Effector memory CD8-positive, alpha-beta T cell (primary cell): ENCODE measurements at places on chromosomes 1 and 21.
A peak's percentile ranks its signal among the peaks of the same experiment; 100 is the strongest.

GRCh38 chr1:70990469-70991253 lies 57.0 kb downstream of the PTGER3 start:
- H3K27me3 ChIP-seq: no peaks in the 10 kb centered on the region
- H3K27ac ChIP-seq: no peak overlapping the region
- no peaks in the 10 kb centered on the region for H3K36me3 ChIP-seq

DNA sequence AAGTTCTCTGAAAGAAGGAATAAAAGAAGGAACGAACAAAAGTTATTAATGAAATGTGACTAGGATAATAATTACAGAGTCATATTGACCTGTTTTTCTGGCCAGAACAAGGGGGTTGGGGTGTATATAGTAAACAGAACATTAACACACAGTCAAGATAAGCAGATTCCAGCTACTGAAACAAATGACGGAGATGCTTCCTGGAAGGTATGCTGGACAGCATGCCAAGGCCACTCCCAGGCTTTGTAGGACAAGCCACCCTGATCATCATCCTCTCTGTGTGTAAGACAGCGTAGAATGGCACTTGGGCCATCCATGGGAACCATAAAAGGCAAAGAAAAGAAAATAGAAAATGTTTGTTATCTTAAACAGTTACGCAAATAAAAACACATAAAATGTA lies 120.7 kb downstream of the TGFBR3 start:
- peak overlapping the region; percentile 81 for H3K27ac ChIP-seq
- no peak overlapping the region for H3K4me3 ChIP-seq
- H3K36me3 ChIP-seq: peaks cover 13% of the 10 kb centered on the region
- DNase-seq: no peak
- no peaks in the 10 kb centered on the region for H3K27me3 ChIP-seq

DNA sequence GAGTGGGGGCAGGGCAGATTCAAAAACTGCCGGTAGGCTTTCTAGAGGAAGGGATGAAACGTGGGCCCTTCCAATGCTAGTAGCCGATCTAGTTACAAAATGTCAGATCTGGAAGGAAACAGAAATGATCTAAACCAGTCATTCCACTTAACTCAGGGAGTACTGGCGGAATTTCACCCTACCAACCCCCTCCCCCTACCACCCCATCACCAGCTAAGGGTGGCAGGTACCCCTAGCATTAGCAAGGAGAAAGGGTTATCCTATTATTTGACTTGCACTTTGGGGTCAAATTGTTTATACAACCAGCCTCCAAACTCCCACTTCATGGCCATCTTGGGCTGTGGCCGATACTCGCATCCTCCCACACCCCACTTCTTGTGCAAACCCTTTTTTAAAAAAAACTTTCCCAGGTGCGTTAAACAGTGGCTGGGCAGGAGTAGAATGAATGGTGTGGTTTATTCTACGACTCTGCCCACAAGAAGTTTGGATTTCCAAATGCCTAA lies 644 bp upstream of the MRPL24 start:
- DNase-seq: no peak
- H3K27me3 ChIP-seq: no peaks in the 10 kb centered on the region
- peaks cover 34% of the 10 kb centered on the region for H3K36me3 ChIP-seq
- peak overlapping the region; percentile 95 for H3K4me3 ChIP-seq
- peaks cover 39% of the 10 kb centered on the region for H3K4me1 ChIP-seq

GRCh38 chr1:178752891-178753290 lies 27.8 kb downstream of the RALGPS2 start:
- H3K36me3 ChIP-seq: no peaks in the 10 kb centered on the region
- no peaks in the 10 kb centered on the region for H3K27me3 ChIP-seq
- DNase-seq: no peak
- no peak overlapping the region for H3K4me3 ChIP-seq

DNA sequence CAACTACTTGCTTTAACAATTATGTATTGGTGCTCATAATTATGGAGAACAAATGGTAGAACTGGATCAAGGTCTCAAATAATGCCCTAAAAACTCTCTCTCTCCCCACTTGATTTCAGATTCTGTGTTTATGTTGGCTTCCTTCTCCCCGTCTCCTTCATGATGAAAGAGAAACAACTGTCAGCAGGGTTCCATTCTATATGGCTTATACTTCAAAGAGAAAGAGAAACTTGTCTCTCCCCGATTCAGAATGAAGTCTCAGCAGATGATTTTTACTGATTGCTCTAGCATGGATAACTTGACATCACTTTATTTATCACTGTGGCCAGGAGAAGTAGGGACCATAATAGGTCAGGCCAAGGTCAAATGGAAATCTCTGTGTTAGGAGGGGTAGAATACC lies 575.6 kb downstream of the AGBL4 start:
- H3K27ac ChIP-seq: no peak overlapping the region
- H3K4me1 ChIP-seq: no peaks in the 10 kb centered on the region
- no peak overlapping the region for H3K4me3 ChIP-seq
- no peak for DNase-seq

DNA sequence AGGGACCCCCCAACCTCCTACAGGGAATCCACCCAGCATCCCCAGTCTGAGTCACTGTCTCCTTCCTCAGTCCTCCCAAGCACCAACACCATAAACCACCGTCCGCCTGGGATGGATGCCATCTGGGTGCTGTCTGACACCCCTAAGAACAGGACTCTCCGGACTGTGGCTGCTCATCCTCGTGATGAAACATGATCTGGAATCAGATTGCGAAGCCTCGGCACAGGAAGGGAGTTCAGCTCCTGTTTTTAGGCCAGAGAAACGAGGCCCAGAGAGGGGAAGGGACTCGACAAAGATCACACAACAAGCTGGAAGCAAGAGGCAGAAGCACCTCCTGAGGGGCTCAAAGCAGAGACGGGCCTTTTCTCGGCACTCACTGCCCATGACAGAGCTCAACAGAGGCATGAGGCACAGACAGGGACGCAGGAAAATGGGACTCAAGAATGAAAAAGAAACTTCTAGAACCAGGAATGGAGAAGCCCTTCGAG lies 8.4 kb downstream of the KCNN3 start:
- no peaks in the 10 kb centered on the region for H3K36me3 ChIP-seq
- H3K27ac ChIP-seq: no peak overlapping the region
- no peak for DNase-seq

DNA sequence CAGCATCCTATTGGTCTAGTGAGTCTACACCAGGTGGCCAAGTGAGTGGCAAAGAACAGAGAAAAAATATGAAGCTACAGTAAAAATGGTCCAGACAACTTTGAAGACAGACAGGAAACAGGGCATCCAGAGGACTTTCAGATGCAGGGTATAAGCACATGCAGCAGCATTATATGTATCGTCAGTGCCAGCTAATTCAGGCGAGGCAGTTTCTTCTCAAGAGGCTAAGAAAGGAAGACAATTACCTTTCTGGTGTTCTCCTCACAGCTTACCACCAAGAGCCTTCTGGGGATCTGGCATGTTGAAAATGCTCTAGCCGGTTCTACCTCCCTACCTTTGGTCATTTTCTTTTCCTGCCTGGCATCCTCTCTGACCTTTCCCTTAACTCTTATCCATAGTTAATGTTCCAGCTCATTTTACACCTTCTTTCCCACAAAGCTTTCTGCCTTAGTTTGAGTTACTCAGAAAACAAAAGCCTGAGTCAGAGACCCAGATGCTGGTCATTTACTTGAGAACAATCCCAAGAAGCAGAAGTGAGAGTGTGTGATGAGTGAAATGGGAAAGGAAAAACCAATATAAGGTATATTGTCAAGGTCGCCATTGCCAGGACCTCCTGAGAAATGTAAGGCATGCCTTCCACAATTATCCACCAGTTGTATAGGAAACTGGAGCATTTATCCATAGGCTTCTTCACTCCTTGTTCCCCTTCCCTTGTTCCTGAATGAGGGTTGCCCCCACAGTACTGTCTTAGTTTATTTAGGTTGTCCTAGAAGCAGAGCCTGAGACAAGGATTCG lies 444.1 kb downstream of the PLPP3 start:
- H3K4me1 ChIP-seq: no peaks in the 10 kb centered on the region
- DNase-seq: no peak
- no peak overlapping the region for H3K27ac ChIP-seq

DNA sequence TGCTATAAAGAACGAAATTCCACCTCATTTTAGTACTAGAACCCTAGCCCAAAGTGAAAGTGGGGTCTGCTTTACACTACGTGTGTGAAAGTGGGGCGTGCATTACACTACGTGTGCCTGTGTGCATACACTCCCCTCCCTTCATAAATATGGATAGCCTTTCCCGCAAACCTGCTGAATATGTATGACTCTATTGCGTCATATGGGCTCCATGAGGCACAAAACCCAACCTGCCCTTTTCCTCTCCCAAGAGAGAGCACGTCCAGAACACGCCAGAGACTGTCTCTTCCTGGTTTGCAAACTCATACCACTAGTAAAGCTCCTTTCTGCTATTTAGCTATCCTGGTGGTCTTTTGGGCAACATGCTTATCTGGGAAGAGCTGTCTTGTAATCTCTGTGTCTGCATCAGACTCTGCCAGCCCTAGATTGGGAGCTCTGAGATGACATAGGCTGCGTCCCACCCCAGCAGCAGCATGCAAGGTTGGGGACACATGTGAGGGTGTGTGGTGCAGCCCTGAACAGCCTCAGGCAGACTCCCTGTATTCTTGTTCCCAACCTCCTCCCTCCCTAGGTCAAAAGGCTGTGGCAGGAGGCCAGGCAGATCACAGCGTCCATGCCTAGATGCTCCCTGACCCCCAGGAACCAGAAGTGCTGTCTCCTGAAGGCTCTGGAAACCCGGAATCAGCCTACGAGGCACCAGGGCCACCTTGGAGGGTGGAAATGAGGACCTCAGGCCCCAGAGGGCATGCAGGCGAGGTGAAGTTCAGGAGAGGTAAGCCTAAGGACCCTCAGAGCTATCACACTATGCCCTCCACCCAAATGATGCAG lies 12.3 kb upstream of the PADI1 start:
- H3K36me3 ChIP-seq: peaks cover 2% of the 10 kb centered on the region
- H3K4me3 ChIP-seq: no peak overlapping the region
- DNase-seq: no peak
- no peaks in the 10 kb centered on the region for H3K4me1 ChIP-seq
- peaks cover 30% of the 10 kb centered on the region for H3K27me3 ChIP-seq
- H3K27ac ChIP-seq: no peak overlapping the region

- peaks cover 2% of the 10 kb centered on the region for H3K4me1 ChIP-seq
- peaks cover 44% of the 10 kb centered on the region for H3K27me3 ChIP-seq
- DNase-seq: no peak
- no peaks in the 10 kb centered on the region for H3K36me3 ChIP-seq
- H3K4me3 ChIP-seq: no peak overlapping the region
Observed at GRCh38 chr1:170495006-170495405, 37.0 kb upstream of the GORAB start.

DNA sequence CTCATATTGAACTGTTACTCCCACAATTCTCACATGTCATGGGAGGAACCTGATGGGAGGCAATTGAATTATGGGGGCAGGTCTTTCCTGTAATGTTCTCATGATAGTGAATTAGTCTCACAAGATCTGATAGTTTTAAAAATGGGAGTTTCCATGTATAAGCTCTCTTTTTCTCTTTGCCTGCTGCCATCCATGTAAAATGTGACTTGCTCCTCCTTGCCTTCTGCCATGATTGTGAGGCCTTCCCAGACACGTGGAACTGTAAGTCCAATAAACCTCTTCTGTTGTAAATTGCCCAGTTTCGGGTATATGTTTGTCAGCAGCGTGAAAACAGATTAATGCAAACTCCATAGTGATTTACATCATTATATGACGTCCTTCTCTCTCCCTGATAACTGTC lies 759.7 kb upstream of the RGS18 start:
- H3K27ac ChIP-seq: no peak overlapping the region
- H3K27me3 ChIP-seq: no peaks in the 10 kb centered on the region
- H3K36me3 ChIP-seq: no peaks in the 10 kb centered on the region
- H3K4me3 ChIP-seq: no peak overlapping the region
- no peaks in the 10 kb centered on the region for H3K4me1 ChIP-seq

DNA sequence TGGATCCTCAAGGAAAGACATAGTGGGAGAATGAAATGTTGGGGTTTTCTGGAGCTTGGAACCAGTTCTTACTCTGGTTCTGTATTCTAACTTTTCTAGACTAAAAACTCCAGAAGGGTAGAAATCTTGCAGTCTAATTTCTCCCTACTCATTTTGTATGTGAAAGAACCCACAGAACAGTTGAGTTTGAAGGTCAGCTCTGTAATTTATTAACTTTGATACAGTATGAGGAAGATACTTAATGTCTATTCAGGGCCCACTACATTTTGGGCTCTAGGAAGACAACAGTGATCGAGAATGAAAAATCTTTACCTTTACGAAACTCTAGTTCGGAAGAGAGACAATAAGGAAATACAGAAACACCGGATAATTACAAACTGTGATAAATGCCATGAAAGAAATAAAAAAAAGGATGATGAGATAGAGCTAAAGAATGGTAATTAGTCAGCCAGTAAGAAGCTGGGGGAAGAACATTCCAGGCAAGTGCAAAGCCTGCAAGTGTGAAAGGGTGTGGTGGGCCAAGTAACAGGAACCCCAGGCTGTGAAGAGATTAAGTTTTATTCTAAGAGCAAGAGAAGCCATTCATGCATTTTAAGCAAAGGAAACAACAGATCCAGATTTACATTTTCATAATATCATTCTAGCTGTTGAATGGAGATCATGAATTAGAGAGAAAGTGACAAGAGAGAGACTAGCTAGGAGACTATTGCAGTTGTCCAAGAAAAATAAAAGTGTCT lies 159.9 kb upstream of the HMCN1 start:
- H3K27me3 ChIP-seq: no peaks in the 10 kb centered on the region
- H3K27ac ChIP-seq: no peak overlapping the region
- DNase-seq: no peak
- H3K36me3 ChIP-seq: no peaks in the 10 kb centered on the region
- peaks cover 11% of the 10 kb centered on the region for H3K4me1 ChIP-seq

- no peak for DNase-seq
- H3K4me3 ChIP-seq: no peak overlapping the region
- no peaks in the 10 kb centered on the region for H3K36me3 ChIP-seq
- peak overlapping the region; percentile 18 for H3K27ac ChIP-seq
Observed at GRCh38 chr1:51314974-51315373, 15.4 kb downstream of the TTC39A start.

GRCh38 chr1:83791821-83792437 lies 207.0 kb downstream of the TTLL7 start:
- no peak overlapping the region for H3K4me3 ChIP-seq
- H3K27ac ChIP-seq: no peak overlapping the region
- peaks cover 11% of the 10 kb centered on the region for H3K27me3 ChIP-seq
- H3K36me3 ChIP-seq: peaks cover 3% of the 10 kb centered on the region
- DNase-seq: no peak
- no peaks in the 10 kb centered on the region for H3K4me1 ChIP-seq

DNA sequence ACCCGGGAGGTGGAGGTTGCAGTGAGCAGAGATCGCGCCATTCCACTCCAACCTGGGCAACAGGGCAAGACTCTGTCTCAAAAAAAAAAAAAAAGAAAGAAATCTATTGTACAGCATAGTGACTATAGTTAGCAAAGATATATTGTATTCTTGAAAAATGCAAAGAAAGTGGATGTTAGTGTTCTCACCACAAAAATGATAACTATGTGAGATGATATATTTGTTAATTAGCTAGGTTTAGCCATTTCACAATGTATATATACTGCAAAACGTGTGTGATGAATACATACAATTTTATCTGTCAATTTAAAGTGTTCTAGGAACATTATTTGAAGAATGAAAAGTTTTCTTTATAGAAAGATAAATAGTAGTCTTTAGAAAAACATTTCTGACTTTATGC lies 179.9 kb downstream of the AK5 start:
- H3K4me1 ChIP-seq: peaks cover 5% of the 10 kb centered on the region
- H3K4me3 ChIP-seq: no peak overlapping the region
- peaks cover 19% of the 10 kb centered on the region for H3K27me3 ChIP-seq
- H3K27ac ChIP-seq: no peak overlapping the region
- no peak for DNase-seq

GRCh38 chr1:150619576-150620509 lies 9.6 kb downstream of the ENSA start:
- H3K27ac ChIP-seq: peak overlapping the region; percentile 81
- H3K27me3 ChIP-seq: no peaks in the 10 kb centered on the region
- peaks cover 85% of the 10 kb centered on the region for H3K36me3 ChIP-seq
- peaks cover 35% of the 10 kb centered on the region for H3K4me1 ChIP-seq
